ENCODE measurements at places on chromosomes 4 and X.

DNA sequence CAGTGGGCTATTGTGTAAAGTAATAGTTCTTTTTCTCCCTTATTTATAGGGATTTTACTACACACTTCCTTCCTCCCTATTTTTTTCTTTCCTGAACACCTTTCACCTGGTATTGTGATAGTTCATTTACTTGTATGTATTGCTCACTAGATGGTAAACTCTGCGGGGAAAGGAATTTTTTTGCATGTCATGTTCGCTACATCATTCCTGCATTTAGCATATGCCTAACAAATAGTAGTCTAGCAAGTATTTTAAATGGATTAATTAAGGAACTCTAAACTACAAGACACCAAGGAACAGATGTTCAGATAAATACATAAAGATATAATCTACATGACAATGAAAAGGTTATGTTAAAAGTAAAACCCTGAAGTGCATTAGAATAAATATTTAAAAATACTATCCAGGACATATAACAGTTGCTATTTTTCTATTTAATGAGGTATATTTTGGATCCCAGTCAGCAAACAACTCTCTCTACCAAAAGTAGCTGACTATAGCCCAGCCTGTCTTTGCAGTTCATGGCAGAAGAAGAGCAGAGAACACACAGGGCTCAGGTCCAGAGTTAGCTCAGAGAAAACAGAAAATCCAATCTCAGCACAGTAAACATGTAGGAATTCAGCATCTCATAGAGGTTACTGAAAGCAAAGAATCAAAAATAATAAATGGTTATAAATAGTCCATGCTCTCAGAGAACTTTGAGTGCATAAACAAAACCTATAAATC, 87.8 kb downstream of the PACRGL start:
- DNase-seq, result no peak

DNA sequence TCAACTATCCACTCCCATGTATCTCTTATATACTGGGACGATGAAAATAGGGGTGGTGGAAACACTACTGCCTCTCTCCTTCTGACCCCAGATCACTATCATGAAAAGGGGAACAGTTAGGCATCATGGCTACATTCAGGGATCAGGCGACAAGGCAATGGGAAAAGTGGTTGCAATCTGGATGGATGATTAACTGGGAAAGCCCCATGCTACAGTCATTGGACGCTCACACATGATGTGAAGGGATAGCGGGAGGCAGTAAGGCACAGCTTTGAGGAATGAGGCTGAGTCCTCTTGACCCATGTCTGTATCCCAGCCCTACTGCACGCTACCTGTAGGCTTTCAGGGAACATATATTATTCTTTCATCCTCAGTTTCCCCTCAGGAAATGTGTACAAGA, 10.2 kb downstream of the GASK1B start:
- no peak for DNase-seq

GRCh38 chr4:158775091-158775651, 6.3 kb downstream of the FNIP2 start:
- DNase-seq, result peak; percentile 57

DNA sequence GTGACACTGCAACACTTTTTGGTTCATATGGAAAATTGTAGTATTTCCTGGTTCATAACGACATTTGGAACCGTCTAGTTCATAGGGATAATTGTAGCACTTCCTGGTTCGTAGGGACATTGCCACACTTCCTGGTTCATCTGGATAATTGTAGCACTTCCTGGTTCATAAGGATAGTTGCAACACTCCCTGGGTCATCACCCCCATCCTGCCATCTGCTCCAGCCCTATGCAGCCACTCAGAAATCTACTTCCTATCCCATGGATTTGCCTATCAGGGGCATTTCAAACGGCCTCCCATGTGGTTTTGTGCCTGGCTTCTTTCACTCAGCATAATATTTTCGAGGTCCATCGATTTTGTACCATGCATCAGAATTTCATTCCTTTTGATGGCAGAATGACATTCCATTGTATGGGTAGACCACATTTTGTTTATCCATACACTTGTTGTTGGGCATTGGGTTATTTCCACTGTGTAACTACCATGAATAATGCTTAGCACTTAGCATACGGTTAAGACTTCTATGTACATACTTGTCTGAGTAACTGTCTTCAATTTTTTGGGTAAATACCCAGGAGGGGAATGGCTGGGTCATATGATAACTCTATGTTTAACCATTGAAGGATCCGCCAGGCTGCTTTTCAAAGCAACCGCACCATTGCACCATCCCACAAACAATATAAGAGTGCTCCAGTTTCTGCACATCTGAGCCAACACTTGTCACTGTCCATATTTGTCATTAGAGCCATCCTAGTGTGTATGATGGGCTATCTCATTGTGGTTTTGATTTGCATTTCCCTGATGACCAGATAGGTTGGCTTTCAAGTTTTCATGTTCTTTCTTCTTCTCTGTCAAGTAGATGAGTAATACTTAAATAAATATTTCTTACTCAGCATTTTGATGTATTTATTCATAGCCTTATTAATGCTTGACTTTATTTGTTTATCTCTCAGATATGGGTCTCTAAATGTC, 58.3 kb upstream of the CD99 start:
- no peak for DNase-seq

DNA sequence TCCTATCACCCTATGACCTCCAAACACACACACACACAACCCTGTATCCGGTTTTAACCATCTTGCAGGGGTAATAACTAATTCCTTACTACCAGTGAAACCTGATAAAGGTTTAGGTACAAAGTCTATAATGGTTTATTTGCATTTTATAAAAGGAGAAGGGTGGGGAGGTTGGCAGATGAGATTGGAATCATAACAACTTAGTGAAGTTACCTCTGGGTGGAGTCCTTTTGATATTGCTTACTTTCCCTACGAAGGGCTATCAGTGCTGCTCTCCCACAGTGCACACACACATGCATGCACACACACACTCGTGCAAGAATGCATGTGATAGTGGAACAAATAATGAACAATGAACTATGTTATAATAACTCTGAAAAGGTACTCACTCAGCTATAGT, 56.1 kb downstream of the CCSER1 start:
- no peak for DNase-seq

DNA sequence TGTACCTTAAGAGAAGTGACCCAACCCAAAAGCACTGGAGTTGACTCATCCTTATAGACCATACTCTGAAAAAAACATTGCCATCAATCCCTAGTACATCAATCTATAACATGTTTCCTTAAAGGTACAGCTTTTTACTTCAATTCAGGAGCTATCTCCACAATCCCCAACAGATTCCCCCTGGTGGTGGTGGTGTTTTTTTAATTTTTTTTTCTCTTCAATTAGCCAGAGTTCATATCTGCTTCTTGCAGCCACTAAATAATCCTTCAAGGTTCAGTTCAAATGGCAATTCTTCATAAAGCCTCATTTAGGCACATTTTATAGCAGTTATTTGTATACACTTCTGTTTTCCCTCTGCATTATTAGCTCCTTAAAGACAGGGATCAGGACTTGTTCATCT, 60.7 kb upstream of the KDR start:
- no peak for DNase-seq

DNA sequence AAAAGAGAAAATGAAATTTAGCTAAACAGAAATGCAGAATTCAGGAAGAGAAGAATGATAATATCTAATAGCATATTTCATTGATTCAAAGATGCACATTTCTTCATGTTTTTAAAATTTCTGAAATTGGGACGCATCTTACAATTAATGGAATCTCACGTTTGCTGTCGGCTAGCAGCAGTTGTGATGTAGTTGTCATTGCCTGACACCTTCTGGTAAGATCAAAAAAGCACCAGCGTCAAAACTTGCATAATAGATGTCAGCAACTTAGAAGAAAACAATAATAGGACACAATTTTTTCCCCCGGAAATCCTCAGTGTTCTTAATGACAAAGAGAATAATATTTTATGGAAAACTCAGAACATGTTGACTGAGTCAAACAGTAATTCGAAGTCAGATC, 29.8 kb upstream of the SLC7A3 start:
- DNase-seq, result no peak

DNA sequence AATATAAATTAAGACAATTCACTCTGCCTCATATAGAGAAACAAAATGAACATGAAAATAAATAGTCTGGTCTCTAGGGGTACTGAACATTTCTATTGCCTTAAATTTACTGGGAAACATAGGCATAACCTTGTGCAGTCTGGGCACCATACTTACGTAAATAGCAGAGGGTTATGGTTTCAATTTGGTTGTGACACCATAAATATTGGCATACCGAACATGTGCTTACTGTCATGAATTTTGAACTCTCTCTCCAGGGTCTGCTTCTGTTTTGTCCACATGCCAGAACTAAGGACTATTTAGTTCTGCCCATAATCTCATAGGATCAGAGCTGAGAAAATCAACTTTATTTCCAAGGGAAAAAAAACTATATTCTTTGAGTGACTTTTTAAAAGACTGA, 17.6 kb downstream of the PDGFC start:
- DNase-seq, result no peak
